ENCODE measurements at places on chromosomes 7 and 10.
A peak's percentile ranks its signal among the peaks of the same experiment; 100 is the strongest.

DNA sequence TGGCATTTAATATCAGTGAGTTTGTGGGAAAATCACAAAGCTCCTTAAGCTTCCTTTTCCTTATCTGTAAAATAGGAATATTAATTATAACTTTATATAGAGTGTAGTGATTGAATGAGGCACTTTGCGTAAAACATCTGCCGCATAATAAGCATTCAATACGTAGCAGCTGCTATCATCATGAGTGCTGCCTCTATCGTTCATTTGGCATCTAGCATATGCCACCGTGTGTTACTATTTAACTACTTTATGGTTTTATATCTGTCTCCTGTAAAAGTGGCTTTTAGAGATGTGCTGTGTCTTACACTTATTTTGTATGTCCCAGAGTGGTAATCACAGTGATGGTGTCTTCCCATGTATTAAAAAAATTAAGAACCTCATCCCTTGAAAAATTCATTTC lies 729.6 kb downstream of the SORCS3 start:
- H3K4me1 ChIP-seq: no peaks in the 10 kb centered on the region
- no peak for DNase-seq
- H3K27me3 ChIP-seq: no peaks in the 10 kb centered on the region
- H3K27ac ChIP-seq: no peak overlapping the region

DNA sequence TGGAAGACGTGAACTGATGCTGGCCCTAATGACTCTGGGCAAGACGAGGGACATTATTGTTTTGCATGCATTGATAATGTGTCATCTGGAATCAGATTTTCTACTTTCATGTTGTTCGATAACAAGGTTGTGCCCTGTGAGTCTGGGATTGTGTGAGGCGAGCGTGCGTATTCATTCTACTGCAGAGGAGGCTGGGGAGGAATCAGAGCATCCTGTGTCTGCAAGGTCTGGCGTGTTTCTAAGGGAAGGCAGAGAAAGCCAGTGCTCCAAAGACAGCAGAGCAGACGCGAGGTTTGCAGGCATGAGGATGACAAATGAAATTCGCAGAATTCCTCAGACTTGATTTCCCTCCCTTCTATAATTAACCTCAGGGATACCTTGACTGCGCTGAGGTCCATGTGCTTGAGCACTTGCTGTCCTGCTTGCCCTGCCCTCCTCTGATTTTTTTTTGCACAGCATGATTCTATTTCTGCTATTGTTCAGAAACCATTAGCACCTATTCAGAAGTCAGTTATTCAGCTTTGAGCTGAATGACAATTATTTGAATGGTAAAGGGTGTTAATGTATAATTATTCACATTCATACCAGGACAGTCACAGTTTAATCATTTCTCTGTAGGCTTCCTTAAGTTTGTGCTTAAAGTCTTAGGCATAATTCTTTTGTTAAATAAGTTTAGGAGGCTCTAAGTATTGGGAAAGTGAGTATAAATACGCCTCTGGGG lies 233.6 kb downstream of the EBF3 start:
- H3K27ac ChIP-seq: no peak overlapping the region
- no peaks in the 10 kb centered on the region for H3K4me1 ChIP-seq
- H3K4me3 ChIP-seq: no peak overlapping the region
- DNase-seq: no peak

GRCh38 chr10:105681051-105681450 lies 1040.0 kb downstream of the SORCS3 start:
- peaks cover 2% of the 10 kb centered on the region for H3K4me1 ChIP-seq

DNA sequence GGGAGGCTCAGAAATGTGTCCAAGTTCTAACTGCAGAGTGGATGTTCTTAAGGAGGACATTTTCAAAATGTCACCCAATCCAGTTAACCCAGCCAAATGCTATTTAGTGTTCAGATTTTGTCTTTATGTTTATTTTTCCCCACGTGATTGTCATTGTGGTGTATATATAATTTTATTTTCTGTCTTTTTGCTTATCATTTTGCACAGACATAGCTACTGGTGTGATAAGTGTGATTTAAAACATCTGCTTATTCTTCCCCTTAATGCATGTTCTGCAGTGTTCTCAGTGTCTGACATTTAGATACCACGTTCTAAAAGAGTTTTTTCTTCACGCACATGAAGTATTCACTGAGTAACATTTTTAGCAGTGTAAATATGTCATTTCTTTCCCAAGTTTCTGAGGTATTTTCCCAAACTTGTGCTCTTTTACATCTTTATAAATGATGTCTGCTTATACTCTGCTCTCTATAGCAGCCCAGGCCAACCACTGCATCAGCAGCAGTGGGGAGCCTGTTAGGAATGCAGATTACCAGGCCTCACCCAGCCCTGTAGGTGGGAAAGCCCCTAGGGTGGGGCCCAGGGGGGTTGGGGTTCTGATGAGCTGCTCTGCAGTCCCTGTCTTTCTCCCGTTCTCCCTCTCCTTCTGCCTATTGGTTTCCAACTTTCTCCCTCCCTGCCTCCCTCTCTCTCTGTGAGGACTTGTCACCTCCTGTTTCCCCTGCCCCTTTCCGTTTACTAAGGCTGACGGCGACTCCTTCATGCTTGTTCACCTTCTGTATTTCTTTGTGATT lies 20.8 kb downstream of the ADCY1 start:
- H3K4me3 ChIP-seq: no peak overlapping the region
- no peaks in the 10 kb centered on the region for H3K4me1 ChIP-seq
- DNase-seq: no peak
- H3K36me3 ChIP-seq: no peaks in the 10 kb centered on the region
- no peak overlapping the region for H3K27ac ChIP-seq

- no peaks in the 10 kb centered on the region for H3K36me3 ChIP-seq
- H3K27me3 ChIP-seq: no peaks in the 10 kb centered on the region
- H3K4me1 ChIP-seq: no peaks in the 10 kb centered on the region
- no peak overlapping the region for H3K4me3 ChIP-seq
- DNase-seq: no peak
Measured at GRCh38 chr10:76285012-76285411, 853.6 kb downstream of the LRMDA start.

DNA sequence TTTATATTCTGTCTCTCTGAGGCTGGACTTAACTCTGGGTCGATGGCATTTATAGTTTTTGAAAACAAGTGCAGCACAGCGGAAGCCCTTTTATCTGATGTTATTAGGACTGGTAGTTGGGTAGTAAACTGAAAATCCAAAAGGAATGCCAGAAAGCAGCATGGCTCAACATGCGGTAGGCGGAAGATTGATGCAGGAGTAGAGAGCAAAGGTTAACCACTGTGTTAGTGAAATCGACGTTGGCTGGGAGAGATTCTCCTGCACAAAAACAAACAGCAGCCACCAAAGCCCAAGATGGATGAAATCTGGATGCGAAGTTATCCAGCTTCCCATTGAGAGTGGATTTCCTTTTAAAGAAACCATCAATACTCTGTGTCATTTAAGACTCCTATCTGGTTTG lies 54.5 kb upstream of the EMX2 start:
- no peak overlapping the region for H3K27ac ChIP-seq
- H3K4me3 ChIP-seq: no peak overlapping the region
- no peaks in the 10 kb centered on the region for H3K27me3 ChIP-seq
- H3K36me3 ChIP-seq: no peaks in the 10 kb centered on the region
- DNase-seq: no peak

DNA sequence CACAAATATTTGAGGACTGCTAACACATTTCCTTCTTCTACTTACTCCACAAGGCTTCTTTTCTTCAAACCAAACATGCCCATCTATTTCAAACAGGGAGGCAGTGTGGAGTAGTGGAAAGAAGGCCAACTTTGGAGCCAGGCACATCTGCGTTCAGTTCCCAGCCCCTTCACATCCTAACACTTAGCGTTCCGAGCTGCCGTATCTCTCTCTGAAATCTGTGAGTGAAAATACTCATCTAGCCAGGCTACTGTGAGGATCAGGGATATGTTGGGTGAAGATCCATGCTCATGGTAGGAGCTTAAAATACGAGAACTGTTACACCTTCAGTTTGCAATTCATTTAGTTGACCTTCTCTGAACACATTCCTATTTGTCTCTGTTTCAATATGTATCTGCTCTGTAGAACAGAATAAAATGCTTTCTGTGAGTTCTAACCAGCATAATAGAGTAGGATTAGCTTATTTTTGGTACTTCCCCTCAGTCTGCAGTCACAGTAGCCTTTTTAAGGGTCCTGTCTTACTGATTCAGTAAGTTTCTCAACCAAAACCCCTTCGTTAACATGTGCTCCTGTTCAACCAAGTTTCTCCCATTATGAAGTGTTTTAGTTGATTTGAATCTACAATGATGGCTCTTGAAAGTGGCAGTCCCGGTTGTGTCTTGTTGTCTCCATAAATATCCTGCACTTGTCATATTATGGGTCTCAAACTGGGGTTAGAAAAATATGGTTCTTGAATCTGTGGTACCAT lies 3.3 kb upstream of the MEST start:
- H3K4me1 ChIP-seq: peaks cover 3% of the 10 kb centered on the region
- no peak overlapping the region for H3K27ac ChIP-seq
- H3K4me3 ChIP-seq: no peak overlapping the region

DNA sequence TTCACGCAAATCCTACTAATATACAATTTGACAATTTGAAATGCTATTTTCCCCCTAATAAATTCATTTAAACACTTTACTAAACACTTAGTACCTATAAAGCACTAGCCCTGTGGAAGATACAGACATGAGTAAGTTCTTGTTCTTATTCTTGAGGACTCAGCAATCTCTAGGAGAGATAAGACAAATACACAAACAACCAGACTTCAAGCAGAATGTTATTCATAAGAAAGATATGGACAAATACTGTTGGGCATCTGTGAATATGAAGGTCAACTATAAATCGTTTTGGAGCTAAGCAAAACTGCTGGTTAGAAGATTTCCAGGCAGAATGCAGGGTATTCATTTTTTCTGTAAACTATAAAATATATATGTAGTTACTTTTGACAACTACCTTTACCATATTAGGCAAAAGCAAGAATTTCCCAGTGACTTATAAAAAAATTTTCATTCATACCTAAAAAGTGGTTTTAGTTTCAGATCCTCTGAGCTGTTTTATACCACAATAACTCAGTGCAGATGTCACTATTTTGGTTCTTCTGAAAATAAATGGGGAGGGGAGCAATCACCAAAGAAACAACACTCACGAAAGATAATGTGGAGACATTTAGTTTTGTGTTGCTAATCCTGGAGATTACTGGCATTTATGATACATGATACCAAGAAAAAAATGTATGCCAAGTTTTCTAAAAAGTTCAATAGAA lies 3.8 kb downstream of the VPS41 start:
- no peak overlapping the region for H3K4me3 ChIP-seq
- H3K27me3 ChIP-seq: no peaks in the 10 kb centered on the region
- no peak overlapping the region for H3K27ac ChIP-seq

- H3K4me3 ChIP-seq: no peak overlapping the region
- no peak for DNase-seq
- no peaks in the 10 kb centered on the region for H3K36me3 ChIP-seq
- no peak overlapping the region for H3K27ac ChIP-seq
- H3K4me1 ChIP-seq: no peaks in the 10 kb centered on the region
- H3K27me3 ChIP-seq: no peaks in the 10 kb centered on the region
Measured at GRCh38 chr7:41824284-41824683, 121.4 kb upstream of the INHBA start.

- H3K4me3 ChIP-seq: no peak overlapping the region
- H3K27me3 ChIP-seq: no peaks in the 10 kb centered on the region
- no peaks in the 10 kb centered on the region for H3K4me1 ChIP-seq
- H3K27ac ChIP-seq: no peak overlapping the region
- peaks cover 2% of the 10 kb centered on the region for H3K36me3 ChIP-seq
- DNase-seq: no peak
Measured at GRCh38 chr7:38223306-38223705, 45.3 kb downstream of the STARD3NL start.

- peak; percentile 57 for DNase-seq
- H3K27ac ChIP-seq: peak overlapping the region; percentile 57
- H3K36me3 ChIP-seq: no peaks in the 10 kb centered on the region
Measured at GRCh38 chr10:90087197-90088023, 386.0 kb downstream of the KIF20B start.

- DNase-seq: peak; percentile 71
- H3K27ac ChIP-seq: no peak overlapping the region
- no peaks in the 10 kb centered on the region for H3K36me3 ChIP-seq
- H3K4me1 ChIP-seq: peaks cover 2% of the 10 kb centered on the region
Measured at GRCh38 chr10:24202181-24202570, 6.8 kb upstream of the KIAA1217 start.

GRCh38 chr10:47367646-47368045 lies 16.4 kb downstream of the ZNF488 start:
- H3K4me3 ChIP-seq: no peak overlapping the region
- H3K27me3 ChIP-seq: no peaks in the 10 kb centered on the region
- H3K4me1 ChIP-seq: no peaks in the 10 kb centered on the region

GRCh38 chr10:71729161-71729636 lies 9.6 kb upstream of the C10orf105 start:
- DNase-seq: no peak
- no peaks in the 10 kb centered on the region for H3K4me1 ChIP-seq
- H3K4me3 ChIP-seq: no peak overlapping the region
- no peak overlapping the region for H3K27ac ChIP-seq

DNA sequence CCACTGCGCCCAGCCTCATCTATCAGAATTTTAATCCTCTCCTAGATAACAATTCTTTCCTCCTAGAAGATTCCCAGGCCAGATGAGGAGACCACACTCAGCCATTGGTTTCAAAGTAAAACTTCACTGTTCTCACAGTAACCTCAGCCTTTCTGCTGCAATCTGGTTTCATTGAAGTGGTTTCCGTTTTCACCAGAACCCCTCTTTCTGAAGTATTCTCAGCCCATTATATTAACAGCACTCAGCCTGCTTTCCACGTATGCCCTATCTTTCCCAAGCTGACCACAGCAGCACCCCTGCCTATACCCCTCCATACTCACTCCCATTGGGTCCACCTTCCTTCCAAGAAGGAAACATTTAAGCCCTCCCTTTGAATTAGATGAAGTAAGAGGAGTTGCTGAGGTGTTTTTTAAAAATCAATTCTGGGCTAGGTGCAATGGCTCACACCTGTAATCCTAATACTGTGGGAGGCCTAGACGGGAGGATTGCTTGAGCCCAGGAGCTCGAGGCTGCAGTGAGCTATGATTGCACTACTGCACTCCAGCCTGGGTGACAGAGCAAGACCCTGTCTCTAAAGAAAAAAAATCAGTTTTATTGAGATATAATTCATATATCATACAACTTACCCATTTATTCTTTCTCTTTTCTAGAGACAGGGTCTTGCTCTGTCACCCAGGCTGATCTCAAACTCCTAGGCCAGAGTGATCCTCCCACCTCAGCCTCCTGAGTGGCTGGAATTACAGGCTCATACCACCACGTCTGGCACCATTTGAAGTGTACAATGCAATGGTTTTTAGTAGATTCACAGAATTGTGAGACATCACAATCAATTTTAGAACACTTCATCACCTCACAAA lies 11.3 kb downstream of the PLAU start:
- no peaks in the 10 kb centered on the region for H3K36me3 ChIP-seq
- H3K4me1 ChIP-seq: peaks cover 7% of the 10 kb centered on the region
- no peak overlapping the region for H3K4me3 ChIP-seq
- no peaks in the 10 kb centered on the region for H3K27me3 ChIP-seq
- DNase-seq: no peak

DNA sequence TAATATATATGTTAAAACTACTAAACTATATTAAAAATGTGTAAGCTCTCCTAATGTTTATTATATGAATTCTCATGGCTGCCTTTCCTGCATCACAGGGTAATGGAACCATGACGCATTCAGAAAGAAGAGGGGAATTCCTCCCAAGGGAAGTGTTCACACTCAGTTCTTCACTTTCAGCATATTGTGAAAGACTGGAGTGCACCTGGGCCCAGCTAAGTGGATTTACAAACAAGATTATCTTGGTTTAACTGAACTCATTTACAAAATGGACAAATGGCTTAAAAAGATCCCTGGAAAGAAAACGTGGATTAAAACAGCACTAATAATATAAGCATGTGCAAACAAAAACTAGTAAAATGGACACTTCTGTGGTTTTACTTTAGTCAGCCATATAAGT lies 149.8 kb downstream of the DOCK4 start:
- peaks cover 2% of the 10 kb centered on the region for H3K4me1 ChIP-seq
- H3K27ac ChIP-seq: no peak overlapping the region
- no peak overlapping the region for H3K4me3 ChIP-seq
